Amniotic epithelial cell (primary cell): ENCODE measurements at places on chromosomes 16 and 17.

- no peak for DNase-seq
Observed at GRCh38 chr16:83899978-83900377, 1.1 kb downstream of the MLYCD start.

DNA sequence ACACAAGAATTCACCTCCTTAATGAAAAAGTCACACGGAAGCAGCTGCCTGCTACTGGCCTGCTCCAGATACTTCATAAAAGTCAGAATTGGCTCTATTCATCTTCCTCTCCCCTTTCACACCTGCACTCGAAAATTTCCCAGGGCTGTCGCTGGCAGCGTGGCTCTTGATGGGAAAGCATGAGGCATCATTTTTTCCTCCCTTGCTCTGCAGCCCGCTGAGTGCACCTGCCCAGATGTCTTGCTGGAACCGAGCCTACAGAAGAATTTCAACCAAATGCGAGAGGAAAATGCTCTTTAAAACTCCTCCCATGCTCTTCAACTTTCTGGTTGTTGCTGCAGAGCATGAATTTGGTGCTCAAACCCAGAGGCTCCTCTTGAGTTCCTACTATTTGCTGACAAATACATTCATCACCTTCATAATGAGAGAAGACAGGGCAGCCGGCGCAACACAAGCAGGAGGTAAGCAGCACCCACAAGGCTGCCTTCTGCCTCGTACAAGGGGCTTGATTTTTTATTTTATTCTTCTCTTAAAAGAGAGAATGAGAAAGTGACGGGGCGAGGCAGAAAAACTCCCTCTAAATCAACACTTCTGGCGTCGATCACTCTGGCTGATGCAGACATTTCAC, 146.8 kb downstream of the ZFHX3 start:
- no peak for DNase-seq

DNA sequence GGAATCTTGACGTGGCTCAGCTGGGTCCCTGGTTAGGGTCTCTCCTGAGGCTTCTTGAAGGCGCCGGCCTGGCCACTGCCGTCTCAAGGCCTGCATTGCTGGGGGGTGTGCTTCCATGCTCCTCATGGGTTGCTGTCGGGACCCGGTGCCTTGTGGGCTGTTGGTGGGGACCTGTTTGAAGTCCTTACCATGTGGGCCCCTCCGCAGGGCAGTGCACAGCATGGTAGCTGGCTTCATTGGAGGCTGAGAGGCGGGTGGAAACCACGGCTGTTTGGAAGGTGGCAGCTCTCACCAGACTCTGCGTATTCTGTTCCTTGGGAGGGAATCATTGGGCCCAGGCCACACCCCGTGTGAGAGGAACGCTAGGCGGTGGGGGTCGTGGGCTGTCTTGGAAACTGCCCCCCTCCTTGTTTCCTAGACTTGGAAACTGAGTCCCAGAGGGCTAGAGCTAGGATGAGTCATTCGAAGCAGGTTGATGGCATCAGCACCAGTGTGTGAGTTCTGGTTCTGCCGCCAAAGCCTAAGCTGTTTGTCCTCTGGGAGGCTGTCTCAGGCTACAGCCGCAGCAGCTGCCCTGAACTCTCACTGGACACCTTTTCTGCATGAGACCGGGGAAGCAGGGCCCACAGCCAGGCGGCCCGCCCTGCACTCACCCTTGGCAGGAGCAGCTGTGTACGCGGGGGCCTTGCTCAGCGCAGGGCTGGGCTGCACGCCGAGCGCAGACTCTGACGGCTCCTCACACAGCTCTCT, 35.2 kb downstream of the ZNF750 start:
- no peak for DNase-seq

DNA sequence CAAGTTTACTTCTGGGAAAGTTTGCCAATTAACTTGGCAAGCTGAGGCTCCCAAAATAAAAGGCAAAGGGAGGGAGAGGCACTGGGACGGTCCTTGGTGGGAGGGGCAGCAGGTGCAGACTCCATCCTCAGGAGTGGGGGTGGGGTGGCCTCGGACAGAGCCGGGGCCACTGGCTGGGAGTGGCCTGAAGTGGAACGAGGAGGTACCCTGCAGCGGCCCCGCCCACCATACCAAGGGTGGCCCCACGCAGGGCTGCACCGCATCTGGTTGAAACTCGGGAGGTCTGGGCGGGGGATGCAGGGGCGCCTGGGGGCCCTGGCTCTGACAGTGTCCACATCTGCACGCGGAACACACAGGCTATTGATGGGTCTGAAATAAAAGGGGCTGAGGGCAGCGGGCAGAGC, 42.4 kb upstream of the SLC38A10 start:
- no peak for DNase-seq

DNA sequence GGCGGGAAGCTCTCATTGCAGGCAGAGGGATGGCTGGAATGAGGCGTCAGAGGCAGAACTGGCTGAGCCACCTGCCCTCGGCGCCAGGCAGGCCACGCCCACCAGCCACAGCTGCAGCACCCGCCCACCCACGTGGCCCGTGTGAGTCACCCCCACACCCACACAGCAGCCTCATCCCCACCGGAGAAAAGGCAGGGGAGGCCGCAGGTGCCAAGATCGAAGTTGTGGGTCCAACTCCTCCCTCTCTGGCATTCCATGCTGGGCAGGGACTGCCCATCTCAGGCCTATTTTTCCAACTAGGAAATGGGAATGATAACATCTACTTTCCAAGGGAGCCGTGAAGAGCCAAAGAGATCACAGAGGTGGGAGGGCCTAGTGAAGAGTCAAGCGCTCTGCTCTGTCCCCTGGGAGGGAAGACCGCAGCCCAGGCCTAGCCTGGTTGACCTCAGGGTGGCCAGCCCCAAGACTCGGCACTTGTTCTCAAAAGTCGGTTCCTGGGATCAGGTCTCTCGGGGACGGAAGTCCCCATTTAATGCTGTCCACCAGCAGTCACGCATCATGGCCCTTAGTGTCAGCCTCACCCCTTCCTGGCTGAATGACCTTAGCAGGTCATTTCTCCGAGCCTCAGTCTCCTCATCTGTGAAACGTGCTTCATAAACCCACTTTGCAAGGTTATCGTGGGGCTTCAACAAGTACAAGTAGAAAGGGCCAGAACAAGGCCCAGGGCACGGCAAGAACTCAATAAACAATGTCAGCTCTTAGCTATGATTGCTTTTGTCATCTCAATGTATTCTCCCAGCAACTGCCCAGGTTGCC, at the start of gene TRPV3:
Gene TRPV3 (minus strand): TSS at position 45 of the 816 bp plus-strand sequence. CDS start 2,962 bp downstream, outside the sequence.
- peak; percentile 16 for DNase-seq

DNA sequence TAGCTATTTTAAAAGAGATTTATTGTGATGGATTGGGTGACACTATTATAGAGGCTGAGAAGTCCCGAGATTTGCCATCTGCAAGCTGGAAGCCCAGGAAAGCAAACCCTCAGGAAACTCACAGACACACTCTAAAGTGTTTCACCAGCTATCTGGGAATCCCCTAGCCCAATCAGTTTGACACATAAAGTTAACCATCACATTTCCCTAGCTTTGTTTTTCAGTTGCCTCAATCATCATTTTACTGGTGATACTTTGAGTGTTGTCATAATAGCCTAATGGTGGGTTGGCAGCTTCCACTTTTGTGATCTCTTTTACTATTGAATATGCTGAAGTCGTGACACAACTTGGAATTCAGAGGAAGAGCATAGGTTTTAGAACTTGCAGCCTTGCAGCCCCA, 1.8 kb downstream of the SGF29 start:
- no peak for DNase-seq

GRCh38 chr16:651844-652243, 2.7 kb downstream of the WDR90 start:
- DNase-seq = no peak

DNA sequence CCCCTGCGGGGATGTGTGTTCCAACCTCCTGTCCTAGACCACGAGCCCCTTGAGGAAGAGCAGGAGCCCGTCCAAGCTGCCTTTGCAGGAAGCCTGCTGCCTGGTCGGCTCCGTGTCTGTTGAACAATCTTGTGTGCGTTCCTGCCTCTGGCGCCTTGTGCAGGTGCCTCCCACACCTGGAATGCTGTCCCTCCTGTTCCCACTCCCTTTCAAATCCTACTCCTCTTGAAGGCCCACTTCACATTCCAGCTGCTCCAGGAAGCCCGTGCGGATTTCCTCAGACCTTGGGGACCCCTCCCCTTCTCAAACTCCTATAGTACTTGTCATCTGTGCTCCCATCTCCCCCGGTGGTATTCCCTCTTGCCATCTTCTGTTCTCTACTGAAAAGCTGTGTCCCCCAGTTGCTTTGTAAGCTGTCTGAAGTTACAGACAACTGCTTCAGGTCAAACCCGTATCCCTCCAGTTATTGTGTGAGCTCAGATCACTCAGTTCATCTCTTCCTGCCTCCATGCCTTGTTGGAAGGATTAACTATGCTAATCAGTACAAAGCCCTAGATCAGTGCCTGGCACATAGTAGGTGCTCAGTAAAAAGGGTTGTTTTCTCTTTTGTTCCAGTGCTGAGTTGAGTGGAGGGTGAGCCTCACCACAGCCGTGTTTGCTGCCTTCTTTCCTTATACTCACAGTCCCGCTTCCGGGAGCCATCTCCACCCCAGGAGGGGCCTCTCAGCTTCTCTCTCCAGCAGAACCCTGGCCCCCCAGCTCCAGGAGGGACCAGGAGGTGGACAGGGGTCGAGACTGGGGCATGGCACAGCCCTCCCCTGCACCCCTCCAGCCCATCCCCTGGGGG, 241.8 kb upstream of the CIBAR2 start:
- DNase-seq = no peak

GRCh38 chr16:72091217-72091616, 2.2 kb downstream of the TXNL4B start:
- no peak for DNase-seq

DNA sequence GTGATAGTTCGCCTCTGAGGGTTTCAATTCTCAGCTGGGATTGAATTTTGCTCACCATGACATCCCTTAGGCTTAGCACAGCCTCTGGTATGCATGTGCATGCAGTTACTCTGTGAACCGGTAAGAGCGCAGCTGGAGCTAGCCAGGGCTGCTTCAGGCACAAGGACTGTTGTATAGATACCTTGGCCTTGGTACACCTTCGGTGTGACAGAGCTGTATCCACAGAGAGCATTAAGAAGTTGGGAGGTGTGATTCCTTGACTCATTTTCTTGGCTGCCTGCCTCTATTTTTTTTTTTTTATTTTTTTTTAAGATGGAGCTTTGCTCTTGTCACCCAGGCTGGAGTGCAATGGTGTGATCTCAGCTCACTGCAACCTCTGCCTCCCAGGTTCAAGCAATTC, 2.2 kb upstream of the NUTF2 start:
- DNase-seq = peak; percentile 40

- DNase-seq = no peak
Observed at GRCh38 chr17:79453481-79453880, 157.4 kb downstream of the RBFOX3 start.

GRCh38 chr17:78917451-78918275, 7.5 kb downstream of the TIMP2 start:
- DNase-seq = no peak

DNA sequence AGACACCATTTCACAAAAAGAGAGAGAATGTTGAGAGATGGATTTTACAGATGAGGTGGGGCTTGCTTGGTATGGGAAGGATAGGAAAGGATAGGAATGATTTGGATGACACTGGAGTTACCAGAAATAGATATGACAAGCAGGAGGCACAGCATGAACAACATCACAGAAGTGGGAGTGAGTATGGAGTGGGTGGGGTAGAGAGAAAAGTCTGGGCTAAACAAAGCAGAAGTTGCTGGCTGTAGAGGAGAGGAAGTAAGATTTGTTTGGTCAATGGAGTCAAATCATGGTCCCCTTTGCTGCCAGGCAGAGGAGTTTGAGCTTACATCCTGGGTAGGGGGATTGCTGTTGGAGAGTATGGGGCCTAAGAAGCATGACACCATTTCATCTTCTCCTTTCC, 101.7 kb downstream of the VAT1L start:
- no peak for DNase-seq

DNA sequence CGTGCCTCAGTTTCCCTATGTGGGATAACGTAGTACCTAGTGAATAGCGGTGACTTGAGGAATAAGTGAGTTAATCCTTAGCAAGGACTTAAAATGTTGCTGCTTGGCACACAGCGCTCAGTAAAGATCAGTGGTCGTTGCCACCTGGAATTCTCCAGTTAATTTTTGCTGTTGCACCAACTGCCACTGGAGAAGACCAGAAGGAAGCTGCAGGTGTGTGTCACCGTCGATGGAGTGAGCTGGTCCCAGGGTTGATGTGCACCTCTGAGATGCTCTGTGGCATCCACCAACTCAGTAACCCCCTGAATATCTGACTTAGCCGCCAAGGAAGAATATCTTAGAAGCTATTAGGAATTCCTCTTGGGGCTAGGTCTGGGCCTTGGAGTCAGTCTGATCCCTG, 4.1 kb downstream of the ABCC1 start:
- no peak for DNase-seq

- peak; percentile 95 for DNase-seq
Observed at GRCh38 chr16:84739349-84740124, 39.7 kb downstream of the USP10 start.

GRCh38 chr17:56834380-56835263, 671 bp downstream of the DGKE start:
- DNase-seq = no peak

- DNase-seq = no peak
Observed at GRCh38 chr16:26240807-26241206, 549.0 kb downstream of the HS3ST4 start.

DNA sequence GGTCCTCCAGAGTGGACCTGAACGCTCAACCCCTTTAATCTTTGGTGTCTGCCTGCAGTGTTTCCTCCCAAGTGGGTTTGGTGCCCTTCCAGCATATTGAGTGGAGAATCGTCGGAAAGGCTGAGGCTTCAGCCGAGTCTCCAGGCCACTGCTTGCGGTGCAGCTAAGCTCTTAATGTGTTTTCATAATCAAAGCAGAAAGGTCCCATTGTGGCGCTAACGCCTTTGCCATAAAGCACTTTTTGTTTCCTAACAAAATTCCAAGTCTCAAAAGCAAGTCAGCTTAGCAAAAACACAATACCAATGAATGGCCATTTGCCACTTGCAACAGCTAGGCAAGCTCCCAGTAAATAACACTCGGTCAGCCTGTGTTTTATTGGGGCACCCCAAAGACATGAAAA, 57.6 kb downstream of the KSR1 start:
- DNase-seq = no peak
